Activated CD8-positive, alpha-beta memory T cell treated with anti-CD3 and anti-CD28 coated beads for 4 hours (primary cell): ENCODE measurements at places on chromosomes 3 and 15.

- DNase-seq, result no peak
Observed at GRCh38 chr15:76626611-76627010, 278.5 kb downstream of the SCAPER start.

DNA sequence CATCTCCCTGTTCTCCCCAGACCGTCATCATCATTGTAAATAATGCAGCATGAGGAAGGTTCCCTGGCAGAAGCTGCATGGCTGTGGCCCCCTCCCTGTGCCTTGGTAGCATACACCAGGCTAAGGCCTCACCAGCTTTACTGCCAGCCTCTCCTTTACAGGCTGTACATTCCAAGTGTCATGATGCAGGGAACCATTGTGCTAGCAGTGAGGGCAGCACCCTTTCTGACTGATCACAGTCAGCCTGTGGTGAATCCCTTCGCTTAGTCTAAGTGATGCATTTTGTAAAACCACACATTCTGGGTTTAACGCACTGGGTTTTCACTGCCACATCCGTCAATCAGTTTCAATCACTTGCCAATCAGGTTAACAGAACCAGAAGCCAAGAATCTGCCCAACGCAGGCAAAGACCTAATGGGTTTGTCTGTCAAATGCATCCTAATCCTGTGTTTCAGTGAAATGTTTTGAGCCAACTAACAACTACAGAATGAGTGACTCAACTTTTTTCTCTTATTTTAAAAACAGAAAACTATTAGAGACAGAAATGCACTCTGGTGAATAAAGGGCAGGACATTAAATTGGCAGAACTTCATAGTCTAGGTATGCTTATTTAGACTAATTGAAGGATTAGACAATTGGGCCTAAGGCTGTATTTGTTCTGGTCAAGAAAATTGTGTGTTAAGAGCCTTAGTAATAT is 225.9 kb upstream of the DPH6 start:
- DNase-seq, result no peak

- no peak for DNase-seq
Observed at GRCh38 chr3:180306155-180306554, 269.4 kb upstream of the PEX5L start.

GRCh38 chr3:162704799-162705385 is 1208.3 kb downstream of the OTOL1 start:
- DNase-seq, result no peak

GRCh38 chr15:84992157-84992944 is 10.7 kb downstream of the PDE8A start:
- peak; percentile 18 for DNase-seq

DNA sequence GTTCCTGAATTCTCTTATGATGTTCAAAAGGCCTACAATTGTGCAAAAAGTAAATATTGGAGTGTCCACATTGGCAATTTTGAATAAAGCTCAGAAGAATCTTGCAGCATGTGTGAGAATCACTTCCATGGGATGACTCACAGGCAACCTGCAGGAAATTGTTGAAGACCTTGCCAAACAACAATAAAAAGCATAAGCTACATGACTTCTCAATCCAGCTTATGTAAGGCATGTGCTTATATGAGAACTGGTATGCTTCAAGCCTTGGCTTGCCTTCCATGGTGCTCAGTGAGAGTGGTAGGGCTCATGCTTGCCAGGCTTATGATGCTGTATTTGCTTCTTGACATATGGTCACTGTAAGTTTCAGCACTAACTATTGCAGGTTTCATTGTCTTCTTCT is 18.4 kb upstream of the BCHE start:
- no peak for DNase-seq

GRCh38 chr15:33107950-33108349 is 86.6 kb downstream of the FMN1 start:
- no peak for DNase-seq

- no peak for DNase-seq
Observed at GRCh38 chr3:127390365-127391025, 102.6 kb upstream of the PRR20G start.

DNA sequence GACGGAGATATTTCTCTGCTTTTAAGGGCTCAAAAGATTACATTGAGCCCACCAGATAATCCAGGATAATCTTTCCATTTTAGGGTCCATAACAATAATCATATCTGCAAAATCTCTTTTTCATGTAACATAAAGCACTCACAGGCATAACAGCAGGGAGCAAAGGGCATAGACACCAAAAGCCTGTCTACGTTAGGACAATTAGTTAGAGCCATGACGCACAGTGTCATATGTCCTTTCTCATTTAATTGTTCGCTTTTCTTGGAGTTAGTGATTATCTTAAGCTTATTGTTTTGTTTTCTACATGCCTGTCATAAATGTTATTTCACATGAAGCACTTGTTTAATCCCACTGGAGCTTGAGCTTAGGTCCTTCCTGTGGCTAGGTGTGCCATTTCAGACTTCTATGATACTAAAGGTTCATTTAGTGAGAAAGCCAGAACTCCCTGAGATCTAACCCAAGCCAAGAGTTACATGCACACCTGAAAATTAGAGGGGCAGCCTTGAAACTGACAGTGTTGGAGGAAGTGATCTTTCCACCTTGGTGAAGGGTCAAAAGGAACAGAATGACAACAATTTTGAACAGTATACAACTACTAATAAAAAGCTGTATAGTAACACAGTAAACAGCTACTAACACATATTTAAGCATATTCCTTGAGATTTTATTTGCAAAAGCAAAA is 11.7 kb upstream of the HHATL start:
- no peak for DNase-seq

DNA sequence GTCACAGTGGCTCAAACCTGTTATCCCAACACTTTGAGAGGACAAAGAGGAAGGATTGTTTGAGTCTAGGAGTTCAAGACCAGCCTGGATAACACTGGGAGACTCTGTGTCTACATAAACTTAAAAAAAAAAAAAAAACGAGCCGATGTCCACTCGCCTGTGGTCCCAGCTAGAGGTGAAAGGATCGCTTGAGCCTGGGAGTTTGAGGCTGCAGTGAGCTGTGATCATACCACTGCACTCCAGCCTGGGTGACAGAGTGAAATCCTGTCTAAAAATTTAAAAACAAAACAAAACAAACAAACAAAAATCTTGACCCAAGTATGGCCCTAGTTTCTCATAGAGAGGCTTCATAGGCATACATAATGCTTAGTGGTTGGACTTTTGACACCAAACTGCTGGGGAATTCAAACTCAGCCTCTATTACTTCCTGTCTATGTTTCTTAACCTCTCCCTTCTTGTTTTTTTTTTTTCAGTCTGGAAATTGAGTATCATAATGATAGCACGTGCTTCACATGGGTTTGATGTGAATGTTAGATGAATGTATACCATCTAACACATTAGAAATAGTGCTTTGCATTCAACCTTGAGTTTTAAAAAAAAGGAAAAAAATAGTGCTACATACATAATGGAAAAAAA is 46.4 kb upstream of the CAPN7 start:
- DNase-seq, result no peak

- no peak for DNase-seq
Observed at GRCh38 chr3:88480822-88481221, 331.1 kb downstream of the C3orf38 start.

DNA sequence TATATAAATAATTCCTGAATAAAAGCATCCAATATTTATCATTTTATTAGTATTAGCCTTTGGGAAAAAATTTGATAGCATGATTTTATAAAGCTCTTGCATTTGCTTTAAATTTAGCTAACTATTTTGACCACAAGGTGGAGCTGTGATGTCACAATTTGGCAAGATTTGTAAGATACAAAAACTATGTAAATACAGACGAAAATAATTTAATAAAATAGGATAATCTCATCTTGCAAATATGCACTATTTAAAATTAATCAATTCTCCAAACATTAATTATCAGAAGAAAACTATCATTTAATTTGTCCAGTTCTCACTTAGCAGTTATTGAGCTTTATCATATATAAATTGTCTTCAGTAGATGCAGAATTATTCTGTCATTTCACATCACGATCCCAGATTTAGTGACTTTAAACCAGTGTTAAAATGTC is 95.4 kb downstream of the PLOD2 start:
- no peak for DNase-seq

GRCh38 chr3:70813311-70813710 is 500.9 kb upstream of the MDFIC2 start:
- no peak for DNase-seq

DNA sequence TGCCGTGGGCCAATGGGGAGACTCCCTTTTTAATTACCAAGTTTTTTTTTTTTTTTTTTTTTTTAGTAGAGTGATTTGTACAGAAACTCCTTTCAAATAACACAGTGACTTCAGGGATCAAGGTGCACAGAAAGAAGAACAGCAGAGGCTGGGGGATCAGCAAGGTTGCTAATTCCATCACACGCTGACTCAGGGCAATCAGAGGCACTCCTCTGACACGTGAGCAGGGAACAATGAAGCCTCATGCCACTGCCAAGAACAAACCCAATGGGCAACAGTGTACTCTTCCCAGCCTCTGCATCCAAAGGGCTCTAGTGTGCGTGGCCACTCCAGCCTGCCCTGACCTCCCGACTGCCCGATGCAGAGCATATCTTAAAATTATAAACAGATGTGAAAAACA is 186.7 kb upstream of the WNT5A start:
- no peak for DNase-seq

DNA sequence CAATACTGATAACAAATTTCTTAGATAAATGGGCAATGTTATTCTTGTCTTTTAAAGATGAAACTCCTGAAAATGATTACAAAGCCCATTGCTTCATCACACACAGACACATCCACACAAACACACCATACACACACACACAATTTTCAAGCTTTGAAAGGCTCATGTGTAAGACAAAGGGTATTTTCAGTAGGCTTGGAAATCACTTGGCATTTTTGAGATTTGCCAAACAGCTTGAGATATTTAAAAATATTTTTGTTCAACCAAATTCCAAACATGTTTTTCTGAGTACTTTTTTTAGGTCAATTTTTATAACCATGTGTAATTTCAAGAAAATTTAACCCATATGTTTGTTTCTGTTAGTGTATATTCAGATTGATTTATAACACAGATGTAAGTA is 283.7 kb downstream of the ROBO2 start:
- DNase-seq, result no peak

- no peak for DNase-seq
Observed at GRCh38 chr3:195254454-195255175, 16.3 kb downstream of the XXYLT1 start.

DNA sequence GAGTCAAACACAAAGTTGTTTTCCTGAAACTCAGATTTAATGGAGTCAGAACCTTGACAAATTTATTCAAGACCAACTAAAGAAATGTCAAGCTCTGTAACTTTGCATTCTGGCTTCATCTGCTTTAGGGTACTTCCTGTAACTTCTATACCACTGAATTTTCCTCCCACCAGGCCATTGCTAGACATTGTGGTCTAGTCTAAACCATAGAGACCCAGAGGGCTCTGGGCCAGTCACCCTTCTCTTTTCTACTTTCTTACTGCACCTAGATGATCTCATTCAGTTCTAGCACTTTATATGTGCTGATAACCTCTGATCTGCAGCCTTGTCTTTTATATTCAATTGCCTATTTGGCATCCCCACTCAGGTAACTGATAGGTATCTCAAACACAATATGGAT is 2.8 kb upstream of the OR5K1 start:
- DNase-seq, result no peak

GRCh38 chr3:97967966-97968365 is 4.3 kb downstream of the RIOX2 start:
- no peak for DNase-seq

DNA sequence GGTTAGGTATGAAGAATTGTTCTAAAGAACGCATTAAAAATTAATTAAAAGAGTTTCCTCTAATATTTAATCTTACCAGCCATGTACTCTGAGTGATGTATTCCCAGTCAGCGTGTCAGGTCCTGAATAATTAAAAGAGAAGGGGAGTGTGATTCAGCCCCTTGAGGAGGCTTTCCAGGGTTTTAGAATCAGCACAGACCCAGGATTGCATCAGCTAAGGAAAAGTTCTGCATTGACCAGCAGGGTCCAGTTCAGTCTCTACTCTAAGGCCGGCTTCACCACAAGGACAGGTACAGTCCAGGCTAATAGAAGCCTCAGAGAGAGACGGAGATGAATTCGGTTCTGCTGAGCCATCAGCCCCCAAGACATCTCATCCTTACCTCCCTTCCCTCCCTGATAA is 499.5 kb upstream of the PROK2 start:
- DNase-seq, result no peak

- no peak for DNase-seq
Observed at GRCh38 chr15:68158046-68158628, 47.0 kb downstream of the CALML4 start.

GRCh38 chr15:44882499-44882968 is 74.0 kb upstream of the TERB2 start:
- no peak for DNase-seq

DNA sequence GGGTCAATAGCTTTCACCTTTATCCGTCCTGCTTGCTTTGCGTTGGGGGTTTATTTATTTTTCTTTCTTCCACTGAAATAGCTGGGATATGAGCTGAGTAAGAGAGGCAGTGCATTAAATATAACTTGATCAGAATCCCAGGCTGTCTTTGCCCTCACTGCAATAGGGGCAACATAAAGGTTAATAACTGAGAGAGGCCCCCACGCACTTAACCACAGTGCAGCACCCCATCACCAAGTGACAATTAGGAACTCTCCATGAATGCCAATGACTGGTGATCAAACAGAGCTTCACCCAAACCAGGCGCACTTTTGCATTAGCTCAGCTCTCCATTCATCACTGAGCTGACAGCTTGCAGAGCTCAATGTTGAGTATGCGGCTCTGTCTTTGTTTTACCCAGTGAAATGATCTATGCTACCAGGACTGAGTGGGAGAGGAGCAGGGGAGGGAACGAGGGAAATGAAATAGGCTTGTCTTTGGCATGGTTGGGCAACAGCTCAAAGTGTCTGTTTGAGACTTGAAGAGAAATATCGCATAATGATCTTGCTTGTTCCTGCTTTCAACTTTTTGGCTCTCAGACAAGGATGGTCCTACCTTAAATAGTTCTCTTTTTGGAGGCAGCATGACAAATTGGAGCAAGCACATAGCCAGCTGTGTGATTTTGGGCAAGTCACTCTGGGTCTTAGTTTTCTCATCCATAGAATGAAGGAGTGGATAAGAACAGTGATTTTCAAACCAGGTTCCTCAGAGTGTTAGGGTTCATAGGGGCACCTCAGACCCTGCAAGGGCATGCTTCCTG is 14.5 kb upstream of the GLCE start:
- no peak for DNase-seq

DNA sequence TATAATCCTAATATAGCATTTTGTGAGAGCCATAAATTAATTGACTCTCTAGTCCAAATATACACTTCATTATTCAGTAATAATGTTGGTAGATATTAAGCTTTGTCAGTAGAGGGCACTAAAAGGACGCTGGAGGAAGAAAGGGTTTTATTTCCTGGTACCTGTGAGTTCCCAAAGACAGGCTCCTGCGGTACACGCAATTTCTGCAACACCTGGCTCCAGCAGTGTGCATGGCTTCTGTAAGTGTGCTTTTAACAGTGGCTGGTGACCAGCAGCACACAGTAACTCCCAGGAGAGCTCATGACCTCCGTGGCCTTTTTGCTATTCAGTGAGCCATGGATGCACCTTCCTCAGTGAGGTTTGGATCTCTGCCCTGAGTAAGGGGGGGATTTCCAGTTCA is 338.3 kb upstream of the ZNF385D start:
- DNase-seq, result no peak

GRCh38 chr3:62774221-62774620 is 101.0 kb downstream of the CADPS start:
- DNase-seq, result no peak

GRCh38 chr15:50880206-50880605 is 28.3 kb upstream of the AP4E1 start:
- DNase-seq, result no peak
